ENCODE measurements at places on chromosomes 7 and 10.

DNA sequence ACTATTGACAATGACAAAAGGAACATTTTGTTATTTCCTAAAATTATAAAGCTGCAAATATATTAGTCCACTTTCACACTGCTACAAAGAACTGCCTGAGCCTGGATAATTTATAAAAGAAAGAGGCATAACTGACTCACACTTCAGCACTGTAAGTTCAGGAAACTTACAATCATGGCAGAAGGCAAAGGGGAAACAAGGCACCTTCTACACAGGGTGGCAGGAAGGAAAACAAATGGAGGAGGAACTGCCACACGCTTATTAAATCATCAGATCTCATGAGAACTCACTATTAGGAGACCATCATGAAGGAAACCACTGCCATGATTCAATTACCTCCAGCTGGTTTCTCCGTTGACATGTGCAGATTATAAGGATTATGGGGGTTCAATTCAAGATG lies 203.1 kb downstream of the TPK1 start:
- DNase-seq, result no peak

DNA sequence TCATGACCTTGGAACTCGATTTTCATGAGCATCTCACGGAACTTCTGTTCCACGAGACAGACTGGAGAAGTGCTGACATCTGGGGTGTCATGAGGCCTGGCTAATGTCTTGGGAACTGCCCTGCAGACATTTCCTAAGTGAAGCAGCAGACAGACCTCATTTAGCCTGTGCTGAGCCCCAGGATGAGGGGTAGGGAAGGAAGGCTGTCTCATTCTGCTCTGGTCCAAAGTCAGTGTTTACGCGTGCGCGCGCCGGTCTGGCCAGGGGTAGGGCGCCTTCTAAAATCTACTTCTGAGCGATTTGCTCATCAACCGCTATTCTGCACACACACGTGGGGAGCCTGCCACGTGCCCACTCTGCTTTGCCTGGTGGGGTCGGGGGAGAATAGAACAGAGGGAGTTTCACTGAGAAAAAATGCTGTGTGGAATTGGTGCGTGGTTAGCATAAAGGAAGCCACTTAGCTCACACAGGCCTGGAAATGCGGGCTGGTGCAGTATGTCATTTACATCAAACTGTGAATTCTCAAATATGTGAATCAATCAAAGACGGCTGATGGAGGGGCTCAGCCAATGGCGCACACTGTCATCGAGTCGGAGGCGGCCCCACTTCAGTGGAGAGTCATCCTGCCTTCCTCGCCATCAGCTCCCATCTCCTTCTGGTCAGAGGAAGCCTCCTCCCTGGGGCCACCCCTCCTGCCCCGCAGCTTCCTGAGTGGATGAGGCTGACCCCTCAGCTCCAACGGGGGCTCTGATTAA lies 335.1 kb downstream of the ADARB2 start:
- no peak for DNase-seq

GRCh38 chr7:86164827-86165226 lies 478.9 kb upstream of the GRM3 start:
- DNase-seq, result no peak

- DNase-seq, result peak; percentile 42
Observed at GRCh38 chr7:13979671-13980435, 9.6 kb downstream of the ETV1 start.

- no peak for DNase-seq
Observed at GRCh38 chr7:40979296-40979695, 723.6 kb downstream of the INHBA start.

GRCh38 chr7:84633-85020 lies 107.7 kb upstream of the FAM20C start:
- no peak for DNase-seq

- peak; percentile 90 for DNase-seq
Observed at GRCh38 chr10:88538048-88538447, 45.1 kb downstream of the RNLS start.

- DNase-seq, result peak; percentile 38
Observed at GRCh38 chr7:7554649-7555575, 11.8 kb upstream of the MIOS start.

- no peak for DNase-seq
Observed at GRCh38 chr7:8277394-8277982, 15.5 kb upstream of the ICA1 start.

DNA sequence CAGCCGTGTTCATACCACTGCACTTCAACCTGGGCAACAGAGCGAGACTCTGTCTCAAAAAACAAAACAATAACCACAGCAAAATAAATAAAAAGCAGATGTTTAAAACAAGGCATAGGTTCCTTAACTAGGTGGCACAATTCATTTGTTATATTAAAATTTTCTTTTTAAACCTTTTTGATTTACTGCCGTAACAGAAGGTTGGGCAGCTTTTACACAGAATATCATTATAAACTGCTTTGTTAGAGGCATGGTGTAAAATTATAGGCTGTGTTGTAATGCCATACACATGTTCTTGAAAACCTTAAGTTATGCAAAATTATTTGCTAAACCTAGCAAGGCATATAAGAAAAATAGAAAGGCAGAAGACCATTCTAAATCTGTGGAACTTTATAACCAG lies 84.4 kb downstream of the MKLN1 start:
- no peak for DNase-seq

DNA sequence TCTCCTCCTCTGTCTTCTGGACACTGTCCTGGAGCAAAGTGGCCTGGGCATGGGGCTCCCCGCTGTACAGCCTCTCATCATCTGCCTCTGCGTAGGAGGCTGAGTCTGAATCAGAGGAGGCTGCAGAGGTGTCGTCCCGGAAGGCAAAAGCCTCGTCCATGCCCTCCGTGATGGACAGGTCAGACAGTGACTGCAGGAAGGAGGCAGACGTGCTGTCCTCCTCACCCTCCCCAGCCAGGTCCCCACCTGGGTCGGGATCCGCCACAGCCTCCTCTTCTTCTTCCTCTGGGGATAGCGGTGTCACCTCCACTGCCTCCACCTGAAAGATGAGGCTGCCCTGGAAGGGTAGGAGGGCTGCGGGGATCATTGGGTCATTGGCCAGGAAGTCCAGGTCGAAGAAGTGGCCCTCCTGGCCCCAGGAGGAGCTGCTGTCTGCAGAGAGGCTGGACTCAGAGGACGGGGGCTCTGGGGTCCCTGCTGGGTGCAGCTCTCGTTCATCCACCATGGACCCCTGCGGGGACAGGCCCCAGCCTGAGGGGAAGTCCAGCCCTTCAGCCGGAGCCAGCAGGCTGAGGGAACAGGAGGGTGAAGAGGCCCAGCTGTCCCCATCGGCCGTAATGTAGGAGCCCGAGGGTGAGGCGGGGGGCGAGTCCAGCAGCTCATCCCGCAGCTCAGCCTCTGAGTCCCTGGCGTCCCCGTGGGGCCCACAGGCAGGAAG lies 3.7 kb downstream of the NACAD start:
- no peak for DNase-seq

GRCh38 chr7:39697483-39697882 lies 74.1 kb downstream of the RALA start:
- DNase-seq, result peak; percentile 27

DNA sequence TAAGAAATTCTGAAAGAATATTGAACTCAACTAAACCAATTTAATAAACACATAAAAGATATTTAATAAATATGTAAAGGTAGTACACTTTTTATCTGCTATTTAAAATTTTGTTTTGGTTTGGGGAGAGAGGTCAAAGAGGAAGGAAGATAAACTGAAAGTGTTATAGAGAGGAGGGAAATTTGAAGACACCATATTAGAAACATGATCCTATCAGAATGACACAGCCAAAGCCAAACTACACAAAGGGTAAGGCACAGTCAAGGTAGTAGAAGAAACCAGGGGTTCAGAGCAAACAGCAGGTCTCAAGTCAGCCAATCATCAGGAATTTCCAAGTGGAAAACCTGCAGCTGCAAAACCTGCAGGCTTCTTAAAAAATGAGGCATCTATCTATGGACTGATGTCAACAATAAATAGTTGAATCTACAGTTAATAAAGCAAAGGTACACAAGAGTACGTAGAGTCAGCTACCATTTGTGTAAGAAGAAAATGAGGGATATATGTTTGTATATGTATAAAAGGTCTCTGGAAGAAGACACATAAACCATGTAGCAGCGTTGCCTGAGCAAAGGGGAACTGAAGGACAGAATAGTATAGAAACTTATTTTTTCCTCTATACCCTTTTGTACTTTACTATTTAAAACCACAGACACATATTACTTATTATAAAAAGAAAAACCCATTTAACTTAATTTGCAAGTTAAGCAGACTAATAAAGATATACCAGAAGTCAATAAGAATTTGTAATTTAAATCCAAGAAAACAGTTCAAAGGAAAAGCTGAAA lies 10.0 kb downstream of the ZNF800 start:
- no peak for DNase-seq

GRCh38 chr10:72654720-72655119 lies 28.8 kb upstream of the MICU1 start:
- DNase-seq, result no peak

DNA sequence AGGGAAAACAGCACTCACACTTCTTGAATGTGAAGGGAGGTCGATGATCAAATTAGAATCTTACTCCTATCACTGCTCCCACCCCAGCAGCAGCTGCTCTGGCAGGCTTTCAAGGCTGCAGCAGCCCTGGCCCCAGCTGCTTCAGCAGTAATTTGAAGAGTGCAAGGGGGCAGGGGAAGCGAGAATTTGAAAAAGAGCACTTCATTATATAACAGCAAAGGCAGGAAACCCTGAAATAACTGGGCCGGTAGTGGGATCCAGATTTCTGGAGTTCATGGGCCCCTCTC lies 44.9 kb downstream of the MYPN start:
- DNase-seq, result peak; percentile 65

GRCh38 chr7:130421684-130422083 lies 19.1 kb downstream of the CEP41 start:
- peak; percentile 4 for DNase-seq

- DNase-seq, result no peak
Observed at GRCh38 chr10:22593026-22593425, 121.4 kb downstream of the PIP4K2A start.

DNA sequence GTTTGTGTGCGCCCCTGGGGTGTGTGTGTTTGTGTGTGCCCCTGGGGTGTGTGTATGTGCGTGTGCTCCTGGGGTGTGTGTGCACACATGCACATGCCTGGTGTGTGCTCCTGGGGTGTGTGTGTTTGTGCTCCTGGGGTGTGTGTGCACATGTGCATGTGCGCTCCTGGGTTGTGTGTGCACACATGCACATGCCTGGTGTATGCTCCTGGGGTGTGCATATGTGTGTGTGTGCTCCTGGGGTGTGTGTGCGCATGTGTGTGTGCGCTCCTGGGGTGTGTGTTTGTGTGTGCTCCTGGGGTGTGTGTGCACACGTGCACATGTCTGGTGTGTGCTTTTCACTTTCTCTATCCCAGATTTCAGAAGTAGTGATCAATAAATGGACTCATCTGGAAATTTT lies 321.0 kb downstream of the WDR37 start:
- DNase-seq, result no peak

DNA sequence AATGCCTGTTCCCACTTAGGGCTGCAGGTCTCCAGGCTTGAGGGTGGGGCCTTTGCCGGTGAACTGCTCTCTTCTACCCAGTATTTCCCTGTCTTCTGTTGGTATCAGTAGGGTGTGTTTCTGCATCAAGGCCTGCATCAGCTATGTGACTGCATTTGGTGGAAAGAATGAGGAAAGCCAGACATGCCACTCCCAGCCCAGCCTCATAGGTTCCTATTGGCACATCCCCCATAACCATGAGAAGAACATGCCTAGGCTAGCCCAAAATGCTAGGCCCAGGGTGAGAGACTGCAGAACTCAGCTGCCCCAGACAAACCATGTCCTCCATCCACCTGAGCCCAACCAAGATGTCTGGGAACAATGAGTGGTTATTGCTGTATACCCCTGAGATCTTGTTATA lies 380.3 kb upstream of the ADARB2 start:
- no peak for DNase-seq

GRCh38 chr10:12774204-12774894 lies 227.2 kb downstream of the CCDC3 start:
- DNase-seq, result no peak

DNA sequence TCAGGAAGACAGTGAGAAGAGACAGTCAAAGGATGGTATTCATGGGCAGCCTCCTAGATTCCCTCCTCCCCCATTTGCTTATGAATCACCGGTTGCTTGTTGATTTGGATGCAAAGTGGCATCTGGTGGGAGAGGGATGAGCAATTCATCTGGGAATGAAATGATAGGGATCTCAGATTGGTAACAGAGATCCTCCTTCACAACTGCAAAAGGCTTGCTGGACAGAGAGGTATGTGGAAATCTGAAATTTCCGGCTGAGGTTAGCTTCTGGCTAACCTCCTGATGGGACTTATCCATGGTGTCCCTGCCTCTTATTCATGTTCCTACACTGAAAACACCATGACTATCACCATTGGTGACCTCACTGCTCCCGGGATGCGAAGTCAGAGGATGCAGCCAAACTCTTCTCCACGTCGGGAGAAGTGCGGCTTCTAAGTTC lies 48.4 kb upstream of the PODXL start:
- peak; percentile 98 for DNase-seq

GRCh38 chr7:151007469-151007898 lies 16.7 kb downstream of the NOS3 start:
- peak; percentile 15 for DNase-seq

DNA sequence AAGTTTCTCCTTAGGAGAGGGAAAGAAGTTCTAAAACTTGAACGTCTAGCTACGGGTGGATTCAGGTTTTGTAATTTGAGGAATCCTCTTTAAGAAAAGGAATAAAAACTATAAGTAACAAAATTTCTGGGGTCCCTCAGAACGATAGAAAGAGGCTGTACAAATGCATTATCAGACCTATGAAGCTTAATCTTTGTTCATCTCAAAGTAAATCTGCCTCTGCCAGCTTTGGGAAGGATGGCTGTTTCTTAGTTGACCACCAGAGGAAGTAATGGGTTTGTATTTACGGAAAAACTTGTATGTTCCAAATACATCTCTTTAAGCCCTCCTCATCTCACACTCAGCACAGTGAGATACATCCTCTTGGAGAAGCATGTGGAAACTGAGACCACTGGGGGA lies 864 bp downstream of the PSTK start:
- peak; percentile 49 for DNase-seq

DNA sequence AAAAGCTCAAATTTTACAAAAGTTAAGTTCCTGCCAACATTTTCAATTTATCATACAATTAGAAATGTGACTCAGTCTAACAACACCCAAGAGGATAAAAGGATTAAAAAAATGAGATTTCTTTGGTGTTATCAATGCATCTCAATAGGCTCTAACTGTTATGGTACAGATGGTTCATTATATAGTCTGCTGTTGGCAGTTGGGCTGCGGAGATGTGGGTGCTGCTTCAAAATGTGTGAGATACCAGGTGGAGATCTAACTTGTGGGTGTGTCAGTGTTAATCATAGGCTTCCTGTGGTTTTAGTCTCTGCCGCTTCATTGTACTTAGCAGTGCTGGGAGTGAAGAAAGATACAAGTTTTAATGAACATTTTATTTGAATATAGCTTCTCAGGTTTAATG lies 231.2 kb downstream of the EXOC4 start:
- no peak for DNase-seq

- DNase-seq, result no peak
Observed at GRCh38 chr7:106418094-106418493, 133.3 kb upstream of the NAMPT start.

All from EH (cell line).